ENCODE measurements at places on chromosomes 11 and 22.

DNA sequence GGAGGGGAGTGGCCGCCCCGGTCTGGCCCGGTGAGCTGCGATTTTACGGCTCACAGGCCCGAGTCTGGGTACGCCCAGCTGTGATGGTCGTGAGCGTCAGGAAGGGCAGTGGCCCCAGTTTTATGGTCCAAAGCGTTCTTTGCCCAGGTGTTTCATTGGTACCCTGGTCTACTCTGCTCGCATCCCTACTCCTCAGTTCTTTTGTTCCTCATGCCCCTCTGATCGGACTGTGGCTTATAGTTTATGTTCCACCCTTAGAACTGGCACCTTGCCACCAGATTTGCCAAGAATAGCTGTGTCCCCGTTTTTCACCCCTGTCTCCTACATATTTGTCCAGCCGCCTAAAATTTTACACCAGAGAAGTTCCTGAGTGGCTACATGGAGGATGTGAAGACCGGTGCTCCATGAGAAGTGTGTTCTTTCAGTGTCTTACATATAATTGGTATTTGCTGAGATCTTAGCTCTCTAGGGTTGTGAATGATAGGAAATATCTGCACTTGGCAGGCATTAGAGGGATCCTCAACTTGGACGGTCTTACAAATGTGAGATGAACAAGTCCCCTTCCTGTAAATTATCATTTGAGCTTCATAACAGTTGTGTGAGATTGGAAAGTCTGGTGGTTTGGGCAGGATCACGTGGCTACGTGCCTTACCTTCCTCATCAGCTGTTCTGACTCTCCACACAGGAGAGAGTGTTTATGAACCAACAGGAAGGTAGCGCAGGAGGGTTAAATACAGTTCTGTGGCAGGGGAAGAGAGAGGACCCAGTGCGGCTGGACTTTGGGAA, 1.1 kb downstream of the PANX1 start:
- DNase-seq: no peak

GRCh38 chr11:96694338-96694737, 304.5 kb downstream of the JRKL start:
- DNase-seq: no peak

- no peak for DNase-seq
Measured at GRCh38 chr11:17161515-17161914, 46.3 kb downstream of the PIK3C2A start.

GRCh38 chr22:28772633-28773460, at the start of gene CCDC117:
Gene CCDC117 (plus strand): TSS chr22:28772695. CDS start chr22:28772850, 155 bp downstream.
- DNase-seq: peak; percentile 27

- no peak for DNase-seq
Measured at GRCh38 chr11:59254286-59254685, 41.6 kb upstream of the MPEG1 start.

DNA sequence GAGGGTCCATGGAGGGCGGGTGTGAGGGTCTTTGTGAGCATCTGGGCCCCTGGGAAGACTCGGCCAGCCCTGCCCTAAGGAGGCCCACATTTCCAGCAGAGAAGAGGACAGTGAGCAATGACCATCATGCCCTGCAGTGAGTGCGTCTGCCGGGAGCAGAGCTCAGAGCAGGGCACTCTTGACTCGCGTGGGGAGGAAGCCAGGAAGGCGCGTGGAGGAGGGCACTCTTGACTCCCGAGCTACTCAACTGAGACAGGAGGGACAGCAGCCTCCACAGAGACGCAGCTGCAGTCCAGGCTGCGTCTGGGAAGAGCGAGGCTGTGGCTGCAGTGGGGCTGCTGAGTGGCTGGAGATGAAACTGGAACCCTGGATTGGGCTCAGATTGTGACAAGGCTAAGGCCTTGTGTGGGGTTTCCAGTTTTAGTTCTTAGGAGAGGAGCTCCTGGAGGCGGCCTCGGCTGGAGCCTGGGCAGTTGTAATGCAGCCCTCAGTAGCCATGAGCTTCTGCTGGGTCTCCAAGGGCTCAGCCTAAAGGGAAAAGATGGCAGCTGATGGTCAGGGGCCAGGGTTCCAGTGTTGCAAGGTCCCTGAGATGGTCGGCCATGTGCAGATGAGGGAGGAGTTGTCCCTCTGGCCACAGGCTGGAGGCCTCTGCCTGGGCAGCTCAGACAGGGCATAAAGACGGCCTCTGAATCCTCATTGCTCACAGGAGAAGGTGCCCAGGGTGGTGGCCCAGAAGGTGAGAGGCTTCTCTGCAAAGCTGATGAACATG, 264.7 kb upstream of the B3GAT1 start:
- DNase-seq: no peak

DNA sequence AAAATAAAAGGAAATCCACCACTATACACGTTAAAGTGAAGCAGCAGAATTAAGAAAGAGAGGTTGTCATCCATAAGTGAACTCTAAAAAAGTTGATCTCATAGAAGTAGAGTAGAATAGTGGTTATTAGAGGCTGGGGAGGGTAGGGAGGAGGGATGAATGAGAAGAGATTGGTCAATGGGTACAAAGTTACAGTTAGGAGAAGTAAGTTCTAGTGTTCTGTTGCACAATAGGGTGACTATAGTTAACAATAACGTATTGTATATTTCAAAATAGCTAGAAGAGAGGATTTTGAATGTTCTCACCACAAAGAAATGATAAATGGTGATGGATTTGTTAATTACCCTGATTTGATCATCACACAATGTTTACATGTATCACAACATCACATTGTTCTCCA, 72.0 kb downstream of the CD82 start:
- DNase-seq: no peak

DNA sequence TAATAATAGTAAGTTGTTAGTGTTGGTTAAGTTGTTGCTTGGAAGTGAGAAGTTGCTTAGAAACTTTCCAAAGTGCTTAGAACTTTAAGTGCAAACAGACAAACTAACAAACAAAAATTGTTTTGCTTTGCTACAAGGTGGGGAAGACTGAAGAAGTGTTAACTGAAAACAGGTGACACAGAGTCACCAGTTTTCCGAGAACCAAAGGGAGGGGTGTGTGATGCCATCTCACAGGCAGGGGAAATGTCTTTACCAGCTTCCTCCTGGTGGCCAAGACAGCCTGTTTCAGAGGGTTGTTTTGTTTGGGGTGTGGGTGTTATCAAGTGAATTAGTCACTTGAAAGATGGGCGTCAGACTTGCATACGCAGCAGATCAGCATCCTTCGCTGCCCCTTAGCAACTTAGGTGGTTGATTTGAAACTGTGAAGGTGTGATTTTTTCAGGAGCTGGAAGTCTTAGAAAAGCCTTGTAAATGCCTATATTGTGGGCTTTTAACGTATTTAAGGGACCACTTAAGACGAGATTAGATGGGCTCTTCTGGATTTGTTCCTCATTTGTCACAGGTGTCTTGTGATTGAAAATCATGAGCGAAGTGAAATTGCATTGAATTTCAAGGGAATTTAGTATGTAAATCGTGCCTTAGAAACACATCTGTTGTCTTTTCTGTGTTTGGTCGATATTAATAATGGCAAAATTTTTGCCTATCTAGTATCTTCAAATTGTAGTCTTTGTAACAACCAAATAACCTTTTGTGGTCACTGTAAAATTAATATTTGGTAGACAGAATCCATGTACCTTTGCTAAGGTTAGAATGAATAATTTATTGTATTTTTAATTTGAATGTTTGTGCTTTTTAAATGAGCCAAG, 2.7 kb downstream of the NEAT1 start:
- DNase-seq: no peak

DNA sequence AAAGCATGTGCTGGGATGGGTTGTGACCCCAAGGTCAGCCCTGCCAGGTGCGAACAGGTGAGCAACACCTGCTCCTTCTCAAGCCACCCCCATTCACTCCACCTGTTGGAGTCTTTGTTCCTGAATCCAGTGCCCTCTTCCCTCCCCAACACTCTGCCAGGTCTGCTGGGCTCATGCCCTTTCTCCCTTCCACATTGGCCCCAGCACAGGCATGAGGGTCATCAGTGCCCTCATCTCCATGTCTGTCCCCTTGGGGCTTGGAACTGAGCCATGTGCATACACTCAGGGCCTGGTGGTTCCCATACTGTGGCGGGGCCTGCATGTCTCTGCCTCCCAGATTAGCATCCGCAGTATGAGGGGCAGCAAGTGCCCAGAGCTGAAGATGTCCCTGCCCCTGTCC, 19.1 kb downstream of the RFPL2 start:
- no peak for DNase-seq

DNA sequence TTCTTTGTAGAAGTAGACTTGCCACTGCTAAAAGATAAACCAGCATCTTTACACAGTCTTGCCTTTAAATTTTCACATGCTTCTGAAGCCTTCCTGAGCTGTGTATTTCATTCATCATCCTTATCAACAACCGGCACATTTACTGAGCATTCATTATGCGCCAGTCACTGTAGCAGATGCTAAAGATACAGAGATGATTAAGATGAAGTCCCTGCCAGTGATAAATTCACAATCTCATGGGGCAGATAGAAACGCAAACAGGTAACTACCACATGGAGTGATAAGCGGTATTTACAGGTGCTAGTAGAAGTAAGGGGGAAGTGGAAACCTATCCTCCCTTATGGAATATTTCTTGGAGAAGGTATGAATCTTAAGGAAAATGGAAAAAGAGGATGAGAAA, 67.2 kb downstream of the PRCP start:
- DNase-seq: no peak

- DNase-seq: no peak
Measured at GRCh38 chr11:66022401-66023185, 3.7 kb downstream of the CATSPER1 start.

GRCh38 chr22:38110863-38111852, 674 bp upstream of the BAIAP2L2 start:
- DNase-seq: no peak

DNA sequence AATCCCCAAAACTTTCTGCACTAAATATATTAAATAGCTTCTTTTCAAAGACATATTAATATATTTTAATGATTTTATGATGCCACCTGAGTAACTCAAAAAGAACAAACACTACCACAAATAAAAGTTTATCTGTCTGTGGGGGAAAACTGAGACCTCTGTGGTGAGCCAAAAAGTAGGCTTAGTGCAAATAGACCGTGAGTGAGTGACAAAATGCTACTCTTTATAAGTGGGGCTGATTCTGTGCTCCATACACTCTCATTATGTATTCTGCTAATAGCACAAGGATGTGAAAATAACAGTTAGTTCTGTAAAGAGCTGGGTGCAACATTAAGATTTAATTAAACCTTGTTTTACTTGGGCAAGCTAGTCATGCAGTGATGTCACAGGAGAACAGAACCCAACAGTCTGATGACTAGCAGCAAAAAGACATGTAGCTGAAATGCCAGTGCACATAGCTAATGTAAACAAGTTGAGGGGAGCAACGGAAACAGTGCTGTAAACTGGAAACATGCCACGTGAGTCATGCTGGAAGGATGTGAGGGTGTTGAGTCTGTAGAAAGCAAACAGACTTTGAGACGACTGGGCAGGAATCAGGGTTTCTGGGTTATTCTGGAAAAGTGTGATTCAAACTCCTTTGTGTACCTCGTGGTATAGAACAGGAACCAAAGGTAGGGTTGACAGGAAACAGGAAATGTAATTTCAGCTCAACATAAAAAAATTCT, 1130.4 kb downstream of the LRRC4C start:
- no peak for DNase-seq

GRCh38 chr11:115958089-115959000, 454.1 kb upstream of the CADM1 start:
- DNase-seq: no peak

DNA sequence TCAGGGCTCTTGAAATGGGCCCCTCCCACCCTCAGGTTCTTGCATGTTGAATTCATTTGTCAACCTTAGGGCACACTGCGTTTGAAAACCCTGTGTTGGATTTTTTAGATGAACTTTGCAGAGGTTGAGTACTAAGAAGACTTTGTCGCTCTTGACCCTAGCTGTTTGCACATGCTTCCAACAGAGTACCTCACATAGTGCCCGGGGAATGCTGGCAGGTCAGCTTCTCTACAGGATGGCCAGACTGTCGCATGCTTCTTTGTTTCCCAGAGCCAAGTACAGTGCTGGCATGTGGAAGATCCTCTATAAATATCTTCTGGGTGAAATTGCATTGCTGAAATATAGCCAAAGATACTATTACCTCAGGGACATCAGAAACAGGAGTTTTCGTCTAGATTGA, 59.9 kb downstream of the FAT3 start:
- DNase-seq: no peak

- no peak for DNase-seq
Measured at GRCh38 chr11:70456921-70457532, 58.7 kb downstream of the CTTN start.

DNA sequence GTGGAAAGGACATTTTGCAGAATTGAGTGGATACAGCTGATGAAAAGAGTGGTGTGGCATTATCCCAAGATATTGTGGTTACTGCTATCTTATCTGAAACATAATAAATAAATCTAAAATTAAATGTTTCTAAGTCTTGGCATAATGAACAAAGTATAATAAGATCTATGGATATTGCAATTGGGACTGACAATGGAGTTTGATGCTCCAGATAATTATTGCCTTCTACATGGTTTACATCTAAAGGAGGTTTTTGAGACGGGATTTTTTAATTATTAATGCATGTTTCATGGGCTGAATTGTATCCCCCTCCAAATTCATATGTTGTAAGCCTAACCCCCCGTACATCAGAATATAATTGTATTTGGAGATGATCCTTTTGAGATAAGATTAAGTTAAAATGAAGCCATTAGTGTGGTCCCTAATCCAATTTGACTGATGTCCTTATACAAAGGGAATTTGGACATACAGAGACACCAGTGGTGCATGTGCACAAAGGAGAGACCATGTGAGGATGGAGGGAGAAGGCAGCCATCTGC, 198.5 kb downstream of the MSANTD4 start:
- DNase-seq: no peak

DNA sequence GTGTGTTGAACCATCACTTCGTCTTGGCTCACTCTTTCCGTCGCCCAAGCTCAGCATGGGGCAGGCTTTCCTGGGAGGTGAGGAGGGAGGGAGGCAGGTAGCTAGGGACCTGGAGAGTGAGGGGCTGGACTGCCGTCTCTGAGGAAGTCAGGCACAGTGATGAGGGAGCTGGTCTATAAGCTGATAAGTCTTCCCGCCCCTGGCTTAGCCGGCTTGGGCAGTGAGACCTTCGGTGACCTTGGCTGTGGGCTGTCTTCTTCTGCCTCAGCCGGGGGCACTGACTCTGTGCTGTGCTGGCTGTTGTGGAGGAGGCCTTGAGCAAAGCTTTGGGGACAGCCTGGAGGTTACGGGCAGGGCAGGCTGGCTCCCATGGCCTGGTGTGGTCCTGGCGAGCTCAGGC, 18.7 kb downstream of the GNAZ start:
- DNase-seq: no peak

DNA sequence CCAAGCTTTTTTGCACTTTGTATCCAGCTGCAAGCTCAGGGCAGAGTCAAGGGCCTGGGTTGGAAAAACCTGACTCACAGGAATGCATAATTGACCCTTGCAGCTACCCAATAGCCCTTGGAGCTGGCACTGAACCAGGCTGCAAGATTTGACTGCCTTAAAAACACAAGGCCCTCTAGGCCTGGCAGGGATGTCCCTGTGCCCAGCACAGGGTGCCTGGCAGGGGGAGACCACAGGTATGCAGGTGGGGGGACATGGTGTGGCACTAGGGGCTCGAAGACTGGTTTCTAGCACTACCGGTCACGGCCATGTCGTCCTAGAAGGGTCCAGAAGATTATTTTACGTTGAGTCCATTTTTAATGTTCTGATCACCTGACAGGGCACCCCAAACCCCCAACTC, 30.2 kb downstream of the SBF1 start:
- DNase-seq: no peak

Data from cortex of kidney (tissue), 1 donor.